ENCODE measurements at places on chromosomes 16 and 17.
A peak's percentile ranks its signal among the peaks of the same experiment; 100 is the strongest.

DNA sequence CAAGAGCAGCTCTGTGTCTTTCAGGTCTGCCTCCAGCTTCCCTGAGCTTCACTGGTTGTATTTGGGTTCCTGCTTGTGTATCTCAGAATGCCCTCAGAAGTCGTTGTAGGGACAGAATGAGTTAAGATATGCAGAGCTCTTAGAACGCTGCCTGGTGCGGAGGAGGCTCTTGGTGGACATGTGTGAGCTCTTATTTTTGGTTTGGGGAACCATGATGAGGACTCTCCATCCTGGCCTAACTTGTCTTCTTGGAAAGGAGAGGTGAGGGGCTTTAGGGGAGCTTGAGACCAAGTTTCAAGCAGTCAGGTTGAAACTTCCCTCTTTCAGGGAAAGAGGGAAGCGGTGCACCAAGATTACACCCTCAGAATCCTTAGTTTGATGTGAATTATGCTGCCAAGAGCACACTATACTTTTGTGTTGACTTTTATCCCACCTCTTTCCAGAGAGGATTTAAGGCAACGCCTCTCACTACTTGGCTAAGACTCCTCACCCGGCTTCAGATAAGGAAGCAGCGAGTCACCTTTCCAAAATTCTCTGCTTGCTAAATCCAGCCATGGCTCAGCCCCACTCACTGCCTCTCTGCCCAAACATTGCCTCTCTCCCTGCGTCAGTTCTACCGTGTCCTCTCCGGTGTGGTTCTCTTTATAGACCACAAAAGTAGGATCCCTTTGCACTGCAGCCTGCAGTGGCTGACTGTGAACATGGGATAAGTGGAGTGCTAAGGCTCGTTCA is 12.7 kb downstream of the CDK5RAP3 start:
- DNase-seq: no peak

GRCh38 chr17:14831491-14831890 is 433.6 kb downstream of the PMP22 start:
- no peak for DNase-seq

DNA sequence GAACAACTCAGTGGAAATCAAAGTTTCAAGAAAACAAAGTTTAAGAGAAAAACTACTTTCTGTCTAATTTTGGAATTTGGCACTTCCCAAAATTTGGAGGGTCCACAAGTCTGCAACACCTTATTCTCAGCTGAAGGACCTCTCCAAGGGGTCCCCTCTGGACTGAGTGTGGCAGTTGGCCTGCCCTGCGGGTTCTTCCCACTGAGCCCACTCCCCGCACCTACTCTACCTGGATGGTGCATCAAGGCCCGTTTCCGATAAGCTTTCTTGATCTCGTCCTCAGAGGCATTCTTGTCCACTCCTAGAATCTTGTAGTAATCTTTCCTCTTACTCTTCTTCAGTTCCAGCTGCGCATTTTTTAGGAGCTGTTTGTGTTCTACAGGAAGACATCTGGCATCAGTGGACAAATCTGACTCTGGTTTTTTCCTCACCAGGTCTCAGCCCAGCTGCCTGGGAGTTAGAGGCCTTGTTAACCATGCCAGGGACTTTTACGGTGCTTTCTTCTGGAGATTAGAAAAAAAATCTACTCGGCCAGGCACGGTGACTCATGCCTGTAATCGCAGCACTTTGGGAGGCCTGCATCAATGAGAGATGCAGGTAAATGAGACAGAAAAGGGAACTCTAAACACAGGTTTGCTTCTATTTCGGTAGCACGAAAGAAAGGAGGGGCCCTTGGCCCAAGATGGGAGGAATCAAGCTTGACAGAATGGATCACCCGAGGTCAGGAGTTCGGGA is 15.6 kb downstream of the CNP start:
- peak; percentile 50 for DNase-seq

DNA sequence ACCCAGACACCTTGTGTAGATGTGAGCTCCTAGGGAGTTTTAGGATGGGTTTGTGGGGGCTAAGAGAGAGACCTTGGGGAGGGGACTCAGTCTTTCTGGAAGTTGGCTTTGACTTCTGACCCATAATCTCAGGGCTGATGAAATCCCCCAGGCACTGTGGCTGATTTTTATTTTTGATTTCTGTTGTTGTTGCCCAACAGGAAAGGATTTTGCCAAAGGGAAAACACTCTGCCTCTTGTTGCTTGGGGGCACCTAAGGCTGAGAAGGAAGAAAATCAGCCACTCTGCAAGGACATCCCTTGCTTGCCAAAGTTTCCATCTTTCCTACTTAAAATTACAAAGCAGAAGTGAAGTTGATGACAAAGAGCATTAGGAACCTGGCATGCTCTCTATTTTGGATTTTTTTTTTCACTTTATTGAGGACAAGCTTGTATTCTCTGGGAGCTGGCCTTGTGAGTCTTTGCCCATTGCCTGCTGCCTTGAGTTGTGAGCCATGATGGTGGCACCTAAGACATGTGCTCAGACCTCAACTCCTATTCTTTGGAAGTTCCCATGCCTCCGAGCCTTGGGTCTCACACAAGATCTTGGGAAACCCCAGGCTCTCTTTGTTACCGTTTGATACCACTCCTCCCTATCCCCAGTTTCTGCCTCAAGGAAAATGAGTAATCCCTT is 3.2 kb upstream of the C1QTNF1 start:
- DNase-seq: peak; percentile 53

- DNase-seq: no peak
These were observed 1.8 kb downstream of the TSPOAP1 start for GRCh38 chr17:58326609-58327362.

GRCh38 chr17:16428098-16428882 is 12.9 kb downstream of the TRPV2 start:
- DNase-seq: no peak

GRCh38 chr17:29742210-29742513 is 119.5 kb upstream of the CORO6 start:
- DNase-seq: no peak

DNA sequence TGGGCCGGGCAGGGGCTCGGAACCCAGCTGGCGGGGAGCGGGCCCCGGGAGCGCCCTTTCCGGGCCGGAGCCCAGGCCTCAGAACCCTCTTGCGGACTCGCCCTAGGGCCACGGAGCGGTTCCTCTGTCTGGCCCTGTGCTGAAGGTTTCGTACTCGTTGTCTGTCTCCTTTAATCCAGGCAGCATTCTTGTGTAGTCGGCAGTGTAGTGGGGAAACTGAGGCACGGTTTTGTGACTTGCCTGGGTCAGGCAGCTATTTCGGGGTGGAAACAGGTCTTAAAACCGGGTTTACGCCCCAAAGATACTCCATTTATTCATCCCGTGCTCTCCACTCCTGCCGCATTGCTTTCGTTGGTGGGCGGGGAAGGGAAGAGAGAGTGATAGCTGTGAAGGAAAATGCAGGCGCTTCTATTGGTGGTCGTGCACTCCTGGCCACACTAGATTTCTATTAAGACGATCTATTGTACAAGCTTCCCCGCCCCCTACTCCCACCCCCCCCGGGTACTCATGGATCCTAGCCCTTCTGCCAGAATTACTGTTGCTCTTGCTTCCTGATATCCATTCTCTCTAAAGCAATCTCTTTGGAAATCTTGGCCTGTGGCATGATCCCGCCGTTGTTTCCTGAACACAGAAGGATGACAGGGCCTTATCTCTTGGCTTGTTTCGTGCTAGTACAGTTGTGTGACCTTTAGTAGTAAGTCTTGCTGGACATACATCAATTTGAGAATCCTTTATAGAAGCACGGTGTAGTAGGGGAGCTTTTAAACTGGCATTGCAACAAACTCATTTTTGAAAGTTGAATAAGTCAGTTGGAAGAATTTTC is 751 bp downstream of the DCAF7 start:
- DNase-seq: peak; percentile 49

DNA sequence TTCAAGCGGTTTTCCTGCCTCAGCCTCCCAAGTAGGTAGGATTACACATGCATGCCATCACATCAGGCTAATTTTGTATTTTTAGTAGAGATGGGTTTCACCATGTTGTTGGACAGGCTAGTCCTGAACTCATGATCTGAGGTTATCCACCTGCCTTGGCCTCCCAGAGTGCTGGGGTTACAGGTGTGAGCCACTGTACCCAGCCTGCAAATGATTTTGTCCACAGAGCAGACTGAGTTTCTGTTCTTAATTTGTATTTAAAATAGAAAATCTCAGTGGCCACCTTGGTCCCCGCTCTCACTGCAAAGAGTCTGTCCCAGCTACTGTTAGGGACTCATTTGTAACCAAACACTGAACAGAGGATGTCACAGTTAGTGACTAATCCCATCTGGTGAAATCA is 415.7 kb upstream of the RBFOX1 start:
- DNase-seq: no peak

DNA sequence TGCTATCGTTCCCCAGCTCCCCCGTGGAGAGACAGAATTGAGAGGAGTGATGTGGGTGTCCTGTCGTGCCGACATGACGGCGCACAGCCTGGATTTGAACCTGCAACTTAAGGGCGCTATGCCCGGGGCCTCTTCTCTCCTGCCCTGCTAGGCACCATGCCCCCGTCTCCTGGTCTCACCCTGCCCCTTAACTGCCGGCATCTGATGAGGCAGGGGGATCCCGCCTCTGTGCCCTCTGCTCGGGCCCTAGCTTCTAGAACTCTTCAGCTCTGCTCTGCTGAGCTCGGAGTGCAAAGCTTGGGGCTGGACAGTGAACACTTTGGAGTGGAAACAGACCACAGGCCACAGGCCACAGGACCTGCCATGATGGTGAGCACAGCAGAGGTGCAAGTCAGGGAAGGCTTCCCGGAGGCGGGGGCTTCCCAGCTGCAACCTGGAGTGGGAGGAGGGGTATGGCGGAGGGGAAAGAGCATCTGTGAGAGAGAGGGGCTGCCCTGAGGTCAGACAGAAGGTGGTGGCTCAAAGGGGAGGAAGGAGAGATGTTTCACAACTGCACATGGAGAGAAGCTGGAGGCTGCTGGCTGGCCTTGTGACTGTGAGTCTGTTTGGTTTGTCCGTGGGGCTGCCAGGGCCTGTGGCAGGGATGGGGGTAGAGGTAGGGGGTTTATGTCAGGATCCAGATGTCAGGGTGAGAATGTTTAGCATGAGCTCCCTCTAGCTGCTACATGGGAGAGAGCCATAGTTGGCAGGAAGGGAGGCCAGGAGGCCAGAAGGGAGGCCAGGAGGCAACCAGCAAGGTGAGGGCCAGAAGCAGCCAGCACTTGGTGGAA is 107.8 kb downstream of the CRLF3 start:
- peak; percentile 26 for DNase-seq

DNA sequence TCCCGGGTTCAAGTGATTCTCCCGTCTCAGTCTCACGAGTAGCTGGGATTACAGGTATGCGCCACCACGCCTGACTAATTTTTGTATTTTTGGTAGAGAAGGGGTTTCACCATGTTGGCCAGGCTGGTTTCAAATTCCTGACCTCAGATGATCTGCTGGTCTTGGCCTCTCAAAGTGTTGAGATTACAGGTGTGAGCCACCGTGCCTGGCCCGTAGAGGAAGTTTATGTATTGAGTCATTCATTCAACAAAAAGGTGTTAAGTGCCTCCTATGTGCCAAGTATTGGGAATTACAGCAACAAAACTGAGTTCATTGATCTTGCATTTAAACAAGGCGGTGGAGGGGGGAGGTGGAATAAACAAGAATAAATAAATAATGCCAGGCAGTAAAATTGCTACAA is 10.2 kb upstream of the CNOT1 start:
- DNase-seq: no peak

DNA sequence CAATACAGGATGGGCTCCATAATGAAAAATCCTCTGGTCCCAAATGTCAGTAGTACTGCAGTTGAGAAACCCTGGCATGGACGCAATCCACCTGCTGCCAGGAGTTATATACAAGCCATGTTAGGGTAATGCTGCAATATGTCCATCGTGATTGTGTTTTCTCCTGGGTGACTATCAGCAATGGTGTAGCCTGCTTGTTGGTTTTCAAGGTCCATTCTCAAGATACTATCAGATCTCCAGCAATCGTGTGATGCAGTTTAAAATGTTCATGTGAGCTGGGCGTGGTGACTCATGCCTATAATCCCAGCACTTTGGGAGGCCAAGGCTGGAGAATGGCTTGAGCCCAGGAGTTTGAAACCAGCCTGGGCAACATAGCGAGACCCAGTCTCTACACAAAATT is 24.0 kb downstream of the ABCC1 start:
- DNase-seq: peak; percentile 85

GRCh38 chr16:89691986-89692569 is 5.6 kb downstream of the CDK10 start:
- DNase-seq: no peak

DNA sequence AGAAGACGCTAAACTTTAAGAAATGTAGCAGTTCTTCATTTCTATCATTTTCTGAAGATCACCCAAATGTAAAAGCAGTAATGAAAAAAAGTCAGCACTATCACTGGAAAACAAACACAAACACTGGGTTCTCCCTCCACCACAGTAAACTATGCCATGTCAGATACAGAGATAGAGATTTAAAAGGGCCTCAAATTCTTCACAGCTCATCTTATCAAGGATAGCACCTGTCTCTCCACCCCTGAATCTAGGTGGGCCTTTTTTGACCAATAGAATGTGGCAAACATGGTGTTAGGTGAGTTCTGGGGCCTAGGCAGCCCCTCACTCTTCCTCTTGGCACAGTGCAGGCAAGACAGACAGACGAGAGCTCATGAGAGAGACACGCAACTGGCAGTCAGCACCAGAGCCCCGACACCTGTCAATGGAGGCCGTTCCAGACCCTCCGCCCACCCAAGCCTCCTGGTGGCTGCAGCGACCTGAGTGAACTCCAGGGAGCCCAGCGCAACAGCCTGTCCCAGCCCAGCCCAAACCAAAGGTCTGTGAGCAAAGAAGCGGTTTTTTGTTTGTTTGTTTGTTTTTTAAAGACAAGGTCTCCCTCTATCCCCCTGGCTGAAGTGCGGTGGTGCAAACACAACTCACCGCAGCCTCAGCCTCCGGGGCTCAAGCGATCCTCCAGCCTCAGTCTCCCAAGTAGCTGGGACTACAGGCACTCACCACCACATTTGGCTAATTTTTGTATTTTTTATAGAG is 79.8 kb downstream of the TBC1D16 start:
- no peak for DNase-seq

DNA sequence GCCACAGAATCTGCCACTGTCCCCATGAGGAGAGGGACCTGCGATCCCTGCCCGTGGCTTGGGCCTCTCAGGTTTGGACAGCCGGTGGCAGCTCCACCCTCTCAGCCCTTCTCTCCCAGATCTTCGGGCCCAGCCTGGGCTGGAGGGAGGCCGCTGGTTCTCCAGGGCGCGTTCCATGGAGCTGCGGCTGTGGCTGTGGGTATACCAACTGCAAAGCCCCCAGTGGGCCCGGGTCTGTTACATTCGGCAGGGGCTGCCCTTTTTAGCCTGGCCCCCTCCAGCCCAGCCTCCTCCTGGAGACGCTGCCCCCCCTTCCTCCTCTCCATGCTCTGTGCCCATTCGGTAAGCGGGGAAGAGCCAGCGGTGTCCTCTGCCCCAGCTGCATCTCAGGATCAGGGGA is 64.7 kb upstream of the ZNF469 start:
- DNase-seq: no peak

DNA sequence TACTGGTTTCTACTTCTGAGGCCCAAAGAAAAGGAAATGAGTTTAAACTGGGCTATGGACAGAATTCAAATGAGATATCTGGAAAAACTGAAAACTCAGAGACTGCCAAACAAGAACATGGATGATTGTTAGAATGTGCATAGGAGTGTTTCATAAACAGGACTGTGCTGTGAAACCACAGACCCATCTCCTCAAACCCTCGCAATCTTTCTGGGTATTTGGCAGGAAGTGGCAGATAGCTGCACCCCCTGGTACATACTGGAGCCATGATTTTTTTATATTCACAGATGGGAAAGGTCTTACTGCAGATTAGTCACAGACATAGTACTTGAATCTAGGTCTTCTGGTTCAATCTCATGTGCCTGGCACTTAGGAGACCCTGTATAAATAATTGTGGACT is 145.0 kb downstream of the CCDC182 start:
- DNase-seq: no peak
